ENCODE measurements at places on chromosomes 12 and 14.

DNA sequence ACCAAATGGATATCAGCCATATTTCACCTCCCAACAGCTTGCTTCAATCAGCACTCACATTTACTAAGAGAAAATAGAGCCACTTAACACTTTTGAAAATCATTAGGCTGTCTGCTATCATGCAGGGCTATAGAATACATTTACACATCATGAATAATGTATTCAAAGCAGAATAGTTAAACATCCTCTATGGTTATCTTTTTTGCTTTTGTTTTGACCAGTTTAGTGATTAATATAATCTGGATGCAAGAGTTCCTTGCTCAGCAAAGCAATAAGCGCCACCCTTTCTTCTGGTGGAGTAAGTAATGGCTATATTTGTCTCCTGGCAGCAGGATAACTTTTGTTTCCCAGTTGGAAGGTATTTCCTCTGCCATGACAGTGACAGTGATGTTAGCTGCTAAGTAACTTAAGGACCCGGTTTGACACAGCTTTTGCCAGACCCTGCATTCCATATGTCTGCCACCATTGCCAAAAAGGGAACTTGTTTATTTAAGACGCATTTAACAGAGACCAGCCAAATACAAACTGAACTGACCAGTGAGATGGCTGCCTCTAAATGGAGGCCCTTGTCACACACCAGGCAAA is 70.3 kb upstream of the NR2C1 start:
- no peak for DNase-seq

DNA sequence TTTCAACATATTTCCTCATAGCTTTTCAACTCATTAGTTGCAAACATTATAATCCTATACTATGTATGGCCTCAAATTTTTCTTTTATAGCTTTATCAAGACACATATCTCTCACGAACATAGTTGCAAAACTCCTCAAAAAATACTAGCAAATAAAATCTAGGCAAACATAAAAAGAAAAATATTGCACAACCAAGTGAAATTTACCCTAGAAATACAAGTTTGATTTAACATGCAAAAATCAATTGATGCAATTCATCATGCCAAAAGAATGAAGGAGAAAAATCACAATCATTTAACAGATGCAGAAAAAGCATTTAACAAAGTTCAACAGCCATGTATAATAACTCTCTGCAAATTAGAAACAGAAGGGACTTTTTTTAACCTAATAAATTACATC is 33.3 kb upstream of the KCNH5 start:
- DNase-seq = no peak

DNA sequence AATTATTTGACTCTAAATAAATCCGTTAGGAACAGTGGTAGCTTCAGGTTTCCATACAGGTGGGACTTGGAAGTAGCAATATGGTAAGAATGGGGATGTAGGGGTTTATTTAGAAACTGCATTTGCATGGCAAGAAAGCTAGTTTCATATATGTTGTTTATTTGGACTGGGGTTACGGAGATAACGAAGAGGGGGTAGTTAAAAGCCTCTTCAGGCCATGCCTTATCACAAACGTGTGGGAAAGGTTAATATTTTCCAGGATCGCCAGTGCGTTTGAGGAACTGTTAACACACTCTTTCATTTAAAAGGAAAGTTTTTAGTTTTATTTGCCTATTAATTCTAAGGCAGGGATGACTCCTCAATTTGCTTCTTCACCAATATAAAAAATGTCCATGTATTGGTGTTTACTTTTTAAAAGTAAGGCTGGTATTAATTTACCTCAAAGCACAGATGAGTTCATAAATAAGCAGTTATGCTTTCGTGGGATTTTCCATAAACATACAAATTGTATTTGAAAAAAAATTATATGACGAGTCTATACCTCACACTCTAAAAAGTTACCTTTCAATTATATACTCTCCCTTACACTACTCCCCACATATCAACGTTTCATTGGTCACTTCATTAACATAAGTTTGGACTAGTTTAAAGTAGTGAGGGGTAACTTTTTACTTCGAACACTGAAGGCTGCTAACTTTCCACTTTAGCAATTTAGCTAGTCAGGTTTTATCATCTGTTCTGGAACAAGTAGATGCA is 814 bp downstream of the RAB2B start:
- DNase-seq = no peak

DNA sequence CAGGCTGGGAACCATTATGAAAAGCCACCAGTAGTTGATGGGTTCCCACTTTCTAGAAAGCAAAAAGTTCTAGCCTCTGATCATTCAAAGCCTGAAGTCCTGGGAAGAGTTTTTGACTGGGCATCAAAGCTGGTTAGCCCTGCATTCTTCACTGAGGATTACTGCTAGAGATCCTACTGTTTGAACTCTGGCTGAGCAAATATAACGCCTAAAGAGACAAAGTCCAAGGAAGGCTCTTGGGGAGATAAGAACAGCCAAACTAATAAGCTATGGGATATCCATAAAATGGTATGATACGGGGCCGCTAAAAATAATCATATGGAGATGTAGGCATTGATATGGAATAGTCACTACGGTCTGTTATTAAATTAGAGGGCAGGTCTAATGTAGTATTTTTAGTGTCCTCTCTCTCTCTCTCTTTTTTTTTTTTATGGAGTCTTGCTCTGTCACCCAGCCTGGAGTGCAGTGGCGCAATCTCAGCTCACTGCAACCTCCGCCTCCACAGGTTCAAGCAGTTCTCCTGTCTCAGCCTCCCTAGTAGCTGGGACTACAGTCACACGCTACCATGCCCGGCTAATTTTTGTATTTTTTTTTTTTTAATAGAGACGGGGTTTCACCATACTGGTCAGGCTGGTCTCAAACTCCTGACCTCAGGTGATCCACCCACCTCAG is 35.5 kb downstream of the PLXNC1 start:
- DNase-seq = no peak

- no peak for DNase-seq
Measured at GRCh38 chr14:105206873-105207272, 25.8 kb upstream of the NUDT14 start.

DNA sequence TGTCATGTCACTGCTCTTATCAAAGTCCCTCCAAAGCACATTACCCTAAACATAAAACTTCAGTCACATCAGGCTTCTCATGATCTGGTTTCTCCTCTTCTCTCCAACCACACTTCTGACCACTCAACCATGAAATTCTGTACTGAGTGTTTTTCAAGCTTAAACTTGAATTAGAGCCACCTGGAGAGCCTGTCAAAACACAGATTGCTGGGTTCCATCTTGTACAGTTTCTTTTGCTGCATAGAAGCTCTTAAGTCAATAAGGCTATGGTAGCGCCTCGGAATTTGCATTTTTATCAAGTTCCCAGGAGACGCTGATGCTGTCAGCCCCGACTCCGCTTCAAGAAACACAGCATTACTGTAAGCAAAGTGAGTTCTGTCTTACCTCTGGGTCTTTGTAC is 16.4 kb upstream of the SRRM4 start:
- DNase-seq = no peak

DNA sequence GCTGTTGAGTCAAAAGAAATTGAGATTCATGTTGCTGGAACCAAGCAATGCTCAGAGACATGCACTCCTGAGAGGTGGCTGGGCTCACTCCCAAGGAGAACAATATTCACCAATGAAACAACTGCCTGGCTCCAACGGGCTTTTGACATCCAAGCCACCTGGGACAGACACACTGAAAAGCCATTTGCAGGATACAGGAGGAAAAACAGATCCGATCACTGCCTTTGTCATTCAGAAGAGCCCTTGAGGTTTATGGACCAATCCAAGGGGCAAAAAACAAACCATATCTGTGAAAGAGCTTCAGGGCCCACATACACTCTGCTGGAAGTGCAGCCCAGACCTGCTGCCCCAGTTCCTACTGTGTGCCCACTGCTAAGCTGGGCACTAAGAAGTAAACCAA is 277.5 kb downstream of the NUAK1 start:
- no peak for DNase-seq

DNA sequence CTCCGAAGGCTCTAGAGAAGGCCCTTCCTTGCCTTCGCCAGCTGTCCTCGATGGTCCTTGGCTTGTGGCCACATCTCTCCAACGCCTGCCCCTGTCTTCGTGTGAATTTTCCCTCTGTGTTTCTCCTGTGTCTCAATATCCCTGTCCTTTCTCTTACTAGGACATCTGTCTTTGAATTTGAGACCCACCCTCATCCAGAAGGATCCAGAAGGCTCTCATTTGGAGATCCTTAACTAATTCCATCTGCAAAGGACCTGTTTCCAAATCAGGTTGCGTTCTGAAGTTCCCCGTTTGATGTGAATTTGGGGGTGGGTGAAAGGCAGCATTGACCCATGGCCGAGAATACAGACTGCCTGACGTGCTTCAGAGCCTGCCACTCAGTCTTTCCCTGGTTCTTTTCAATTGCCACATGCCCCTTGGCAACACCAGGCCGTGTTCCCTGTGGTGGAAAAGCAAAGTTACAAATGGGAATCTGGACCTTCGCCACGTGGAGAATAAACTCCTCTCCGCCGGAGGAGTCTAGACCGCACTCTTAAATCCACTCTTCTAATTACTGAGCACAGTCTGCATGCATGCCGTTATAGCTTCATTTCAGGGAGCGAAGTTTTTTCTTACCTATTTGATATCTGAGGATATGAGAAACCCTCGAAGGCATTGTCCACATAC is 158.8 kb downstream of the TMEM132C start:
- DNase-seq = no peak

DNA sequence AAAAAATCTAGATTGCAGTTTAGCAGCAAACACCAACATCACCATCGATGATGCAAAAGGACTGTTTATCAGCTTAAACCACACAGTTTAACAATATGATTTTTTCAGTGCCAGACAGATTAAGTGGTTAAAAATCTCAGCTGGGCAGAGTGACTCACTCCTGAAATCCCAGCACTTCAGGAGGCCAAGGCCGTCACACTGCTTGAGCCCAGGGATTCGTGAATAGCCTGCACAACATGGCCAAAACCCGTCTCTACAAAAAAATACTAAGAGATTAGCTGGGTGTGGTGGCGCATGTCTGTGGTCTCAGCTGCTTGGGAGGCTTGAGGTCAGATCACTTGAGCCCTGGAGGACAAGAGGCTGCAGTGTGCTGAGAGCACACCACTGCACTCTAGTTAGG is 8.9 kb downstream of the RSRC2 start:
- no peak for DNase-seq

DNA sequence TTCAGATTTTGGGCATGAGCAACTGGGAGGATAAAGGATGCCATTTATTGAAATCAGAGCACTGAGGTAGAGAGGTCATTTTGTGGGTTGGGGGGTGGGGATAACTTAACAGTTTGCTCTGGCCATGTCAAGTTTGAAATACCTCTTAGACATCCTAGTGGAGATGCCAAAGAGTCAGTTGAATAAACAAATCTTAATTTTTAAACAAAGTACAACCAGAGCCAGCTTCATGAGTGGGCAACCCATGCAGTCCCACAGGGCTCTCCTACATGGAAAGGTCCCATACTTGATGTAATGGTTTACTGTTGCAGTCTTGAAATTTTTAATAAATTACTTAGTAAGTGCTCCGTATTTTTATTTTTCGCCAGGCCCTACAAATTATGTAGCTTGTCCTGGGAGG is 81.2 kb downstream of the ANO4 start:
- no peak for DNase-seq

- no peak for DNase-seq
Measured at GRCh38 chr14:69473946-69474345, 10.6 kb upstream of the PLEKHD1 start.

- no peak for DNase-seq
Measured at GRCh38 chr12:94873734-94874517, 129.6 kb downstream of the NDUFA12 start.

DNA sequence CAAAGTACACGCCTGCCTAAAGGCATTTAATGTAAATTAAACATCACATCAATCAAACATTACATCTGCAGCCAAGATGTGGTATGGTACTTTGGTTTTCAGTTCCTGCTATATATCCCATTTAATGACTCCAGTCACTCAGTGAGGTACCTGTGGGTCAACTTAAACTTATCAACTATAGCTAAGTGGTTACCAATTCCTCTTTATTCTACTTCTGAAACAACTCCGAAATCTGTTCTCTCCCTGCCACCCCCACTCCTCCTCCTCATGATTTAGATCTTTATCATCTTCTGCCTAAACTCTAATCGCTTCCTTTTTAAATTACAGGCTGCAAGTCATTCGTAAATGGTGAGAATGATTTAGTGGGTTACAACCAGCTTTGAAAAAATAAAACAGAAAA is 57.9 kb downstream of the BCL2L14 start:
- no peak for DNase-seq

DNA sequence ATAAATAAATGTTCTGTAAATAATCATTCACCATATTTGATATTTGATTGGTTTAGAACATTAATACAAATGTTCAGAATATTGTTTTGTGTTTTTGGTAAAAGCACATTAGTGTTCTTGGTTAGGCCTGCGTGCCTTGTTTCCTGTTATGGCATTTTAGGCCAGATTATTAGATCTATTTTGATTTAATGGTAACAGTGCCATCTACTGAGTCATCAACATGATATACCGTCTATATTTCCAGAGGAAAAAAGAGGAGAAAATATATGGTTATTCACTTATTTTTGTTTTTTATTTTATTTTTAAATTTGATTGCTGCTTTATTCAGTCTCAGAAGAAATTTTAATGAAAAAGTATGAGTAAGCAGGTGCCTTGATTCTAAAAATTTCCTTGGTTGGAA is 60.3 kb downstream of the GPHN start:
- no peak for DNase-seq

GRCh38 chr14:103221781-103222358 is 98.6 kb downstream of the TNFAIP2 start:
- DNase-seq = no peak

GRCh38 chr12:3725388-3726115 is 27.4 kb downstream of the CRACR2A start:
- DNase-seq = no peak

- DNase-seq = no peak
Measured at GRCh38 chr12:53728206-53728605, 954 bp upstream of the CALCOCO1 start.

- DNase-seq = no peak
Measured at GRCh38 chr12:102406033-102406584, 74.3 kb downstream of the IGF1 start.

DNA sequence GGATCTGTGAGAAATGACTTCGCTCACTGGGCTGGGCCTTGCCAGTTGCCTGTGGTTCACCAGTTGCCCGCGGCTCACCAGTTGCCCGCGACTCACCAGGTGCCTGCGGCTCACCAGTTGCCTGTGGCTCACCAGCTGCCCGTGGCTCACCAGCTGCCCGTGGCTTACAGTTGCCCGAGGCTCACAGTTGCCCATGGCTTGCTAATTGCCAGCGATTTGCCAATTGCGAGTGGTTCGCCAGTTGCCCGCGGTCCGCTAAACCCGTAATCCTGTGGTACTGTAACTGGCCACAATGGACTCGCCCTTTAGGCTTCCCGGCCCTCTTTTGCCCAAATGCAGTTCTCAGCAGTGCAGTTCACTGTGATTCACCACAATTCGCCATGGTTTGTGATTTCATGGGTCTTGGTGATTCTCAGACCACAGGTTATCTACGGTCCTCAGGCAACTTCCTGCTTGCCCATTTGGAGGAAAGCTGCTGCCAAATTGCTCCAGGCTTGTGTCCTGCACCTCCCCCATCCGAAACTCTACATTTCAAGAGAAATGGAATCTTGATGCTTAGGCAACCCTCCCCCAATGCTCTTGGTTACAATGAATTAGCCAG is 15.0 kb upstream of the MEG3 start:
- no peak for DNase-seq
